ENCODE measurements at places on chromosomes 11 and 22.

- no peak for DNase-seq
Observed at GRCh38 chr22:24736526-24737053, 37.9 kb downstream of the PIWIL3 start.

DNA sequence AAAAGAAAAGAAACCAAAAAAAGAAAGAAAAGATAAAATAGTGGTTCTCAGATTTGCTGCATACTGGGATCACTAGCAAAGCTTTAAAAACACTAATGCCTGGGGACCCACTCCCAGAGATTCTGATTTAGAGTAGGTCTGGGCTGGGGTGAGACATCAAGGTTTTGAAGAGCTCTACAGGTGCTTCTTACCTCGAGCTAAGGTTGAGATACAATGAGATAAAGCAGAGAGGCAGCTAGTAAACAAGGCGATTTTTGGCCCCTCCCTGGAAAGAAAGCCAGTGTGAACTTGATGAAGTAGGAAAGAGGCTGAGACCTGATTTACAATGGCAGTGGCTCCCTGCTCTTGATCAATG, 327.6 kb upstream of the CCDC90B start:
- no peak for DNase-seq

DNA sequence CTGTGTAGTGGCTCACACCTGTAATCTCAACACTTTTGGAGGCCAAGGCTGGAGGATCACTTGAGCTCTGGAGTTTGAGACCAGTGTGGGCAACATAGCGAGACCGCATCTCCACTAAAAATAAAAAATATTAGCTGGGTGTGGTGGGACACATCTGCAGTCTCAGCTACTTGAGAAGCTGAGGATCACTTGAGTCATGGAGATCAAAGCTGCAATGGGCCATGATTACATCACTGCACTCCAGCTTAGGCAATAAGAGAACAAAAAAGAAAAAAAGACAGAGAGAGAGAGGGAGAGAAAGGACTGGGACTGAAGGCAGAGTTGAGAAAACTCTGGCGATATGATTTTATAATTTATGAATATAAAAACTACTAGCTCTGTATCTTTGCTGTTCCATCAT, 473.1 kb downstream of the LRRC4C start:
- DNase-seq, result no peak

GRCh38 chr11:19577976-19578619, 134.5 kb upstream of the NAV2 start:
- no peak for DNase-seq

DNA sequence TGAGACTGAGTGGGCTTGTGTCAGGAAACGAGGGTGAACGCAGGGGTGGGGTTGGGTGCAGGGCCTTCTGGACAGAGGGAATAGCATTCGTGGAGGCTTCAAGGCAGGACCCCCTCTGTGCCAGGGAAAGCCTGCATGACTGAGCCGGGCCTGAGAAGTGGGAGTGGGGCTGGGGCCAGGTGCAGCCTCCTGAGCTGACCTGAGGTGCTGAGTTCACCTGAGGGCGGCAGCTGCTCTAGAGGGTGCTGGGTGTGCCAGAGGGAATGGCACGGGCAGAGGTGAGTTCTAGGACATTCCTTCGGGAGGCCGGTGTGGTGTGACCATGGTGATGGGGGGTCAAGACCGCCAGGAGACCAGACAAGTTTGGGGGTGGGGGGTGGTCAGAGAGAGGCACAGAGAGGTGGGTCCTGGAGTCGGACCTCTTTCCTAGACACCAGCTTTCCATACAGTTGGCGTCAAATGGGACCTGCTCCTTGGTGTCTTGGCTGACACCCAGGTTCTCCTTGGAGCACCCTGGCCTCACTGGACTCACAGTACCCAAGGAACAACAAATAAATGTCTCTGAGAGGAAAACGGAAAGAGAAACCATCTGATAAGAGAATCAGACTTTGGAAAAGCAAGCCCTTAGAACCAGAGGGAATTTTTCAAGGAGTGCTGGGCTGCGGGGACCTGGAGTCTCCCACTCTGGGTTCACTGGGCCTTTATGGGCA, 7.7 kb downstream of the MPPED1 start:
- no peak for DNase-seq

- no peak for DNase-seq
Observed at GRCh38 chr11:93392867-93393266, 62.3 kb downstream of the DEUP1 start.

- DNase-seq, result no peak
Observed at GRCh38 chr22:27748751-27749191, 52.8 kb downstream of the MN1 start.

DNA sequence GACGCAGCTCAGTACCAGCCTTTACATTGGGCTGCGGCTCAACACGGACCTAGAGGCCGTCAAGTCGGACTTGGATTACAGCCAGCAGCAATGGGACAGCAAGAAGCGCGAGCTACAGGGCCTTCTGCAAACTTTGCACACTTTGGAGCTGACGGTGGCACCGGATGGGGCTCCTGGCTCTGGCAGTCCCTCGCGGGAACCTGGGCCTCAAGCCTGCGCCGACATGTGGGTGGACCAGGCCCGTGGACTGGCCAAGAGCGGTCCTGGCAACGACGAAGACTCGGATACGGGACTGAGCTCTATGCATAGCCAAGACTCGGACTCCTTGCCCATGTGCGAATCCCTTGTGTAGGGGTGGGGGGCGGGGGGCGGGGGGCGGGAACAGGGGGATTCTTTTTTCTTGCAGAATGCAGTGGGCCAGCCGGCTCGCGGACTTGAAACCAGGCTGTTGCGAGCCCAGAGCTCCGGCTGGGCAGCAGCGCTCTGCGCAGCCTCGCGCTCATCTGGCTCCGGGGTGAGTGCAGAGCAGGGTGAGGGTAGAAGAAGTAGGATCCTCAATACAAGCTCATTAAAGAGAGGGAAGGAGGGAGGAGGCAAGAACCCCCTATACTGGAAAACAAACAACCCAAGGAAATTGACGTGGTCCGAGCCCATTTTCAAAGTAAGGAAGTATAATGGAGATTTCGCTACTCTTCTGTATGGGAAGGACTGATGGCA, 1.8 kb downstream of the RASSF10 start:
- no peak for DNase-seq

GRCh38 chr22:22728382-22728781, 84.0 kb downstream of the GGTLC2 start:
- DNase-seq, result no peak

GRCh38 chr11:35389897-35390465, 29.4 kb downstream of the SLC1A2 start:
- no peak for DNase-seq

DNA sequence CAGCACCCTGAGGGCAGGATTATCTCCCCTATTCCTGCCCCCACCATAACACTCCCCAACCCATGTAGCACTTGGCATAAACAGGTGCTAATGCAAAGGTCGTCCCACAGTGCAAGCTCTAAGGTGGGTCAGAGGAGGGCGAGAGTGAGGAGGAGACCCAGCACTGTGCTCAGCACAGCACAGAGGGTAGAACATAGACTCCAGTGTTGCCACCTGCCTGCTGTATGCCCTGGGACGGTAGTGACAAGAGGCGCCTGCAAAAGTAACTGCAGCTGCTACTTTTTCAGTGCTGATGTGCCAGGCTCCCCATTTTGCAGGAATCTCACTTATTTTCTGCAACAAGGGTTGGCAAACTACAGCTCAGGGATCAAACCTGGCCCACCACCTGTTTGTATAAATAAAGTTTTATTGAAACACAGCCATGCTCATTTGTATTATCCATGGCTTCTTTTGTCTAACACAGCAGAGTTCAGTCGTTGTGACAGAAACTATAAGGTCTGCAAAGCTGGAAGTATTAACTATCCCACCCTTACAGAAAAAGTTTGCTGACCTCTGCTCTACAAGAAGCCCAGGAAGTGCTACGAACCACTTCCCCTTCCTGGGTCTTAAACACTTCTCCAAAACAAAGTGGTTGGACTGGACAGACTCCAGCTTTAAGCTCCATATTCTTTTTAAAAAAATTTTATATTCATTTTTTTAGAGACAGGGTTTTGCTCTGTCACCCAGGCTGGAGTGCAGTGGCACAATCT, 16.9 kb upstream of the CDC42BPG start:
- DNase-seq, result no peak

GRCh38 chr22:37848587-37849088, 581 bp upstream of the EIF3L start:
- DNase-seq, result no peak

- no peak for DNase-seq
Observed at GRCh38 chr22:34783436-34783835, 282.5 kb upstream of the ISX start.

DNA sequence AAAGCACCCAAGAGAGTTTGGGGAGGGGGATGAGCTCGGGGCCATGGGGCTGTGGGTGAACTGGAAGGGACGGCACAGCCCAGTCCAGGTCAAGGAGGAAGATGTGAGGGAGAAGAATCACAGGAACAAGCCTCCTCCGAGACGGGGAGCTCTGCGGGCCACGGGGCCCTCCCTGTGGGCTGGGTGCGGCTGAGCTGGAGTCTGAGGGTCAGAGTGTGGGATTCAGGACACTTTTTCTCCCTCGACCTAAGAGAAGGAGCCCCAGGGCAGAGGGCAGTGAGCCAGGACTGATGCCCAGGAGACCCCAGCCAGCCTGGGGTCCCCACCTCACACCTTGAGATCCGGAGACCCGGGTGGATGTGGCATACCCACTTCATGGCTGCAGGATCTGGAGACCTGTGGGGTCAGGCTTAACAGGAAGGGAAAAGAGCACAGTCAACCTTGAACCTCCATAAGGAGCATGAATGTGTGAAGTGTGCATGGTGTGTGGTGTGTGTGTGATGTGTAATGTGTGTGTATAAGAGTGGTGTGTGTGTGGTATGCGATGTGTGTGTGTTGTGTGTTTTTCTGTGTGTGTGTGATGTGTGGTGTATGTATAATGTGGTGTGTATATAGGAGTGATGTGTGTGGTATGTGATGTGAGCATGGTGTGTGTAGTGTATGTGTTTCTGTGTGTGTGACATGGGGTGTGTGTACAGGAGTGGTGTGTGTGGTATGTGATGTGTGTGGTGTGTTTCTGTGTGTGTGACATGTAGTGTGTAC, 504.6 kb downstream of the BRD1 start:
- no peak for DNase-seq

DNA sequence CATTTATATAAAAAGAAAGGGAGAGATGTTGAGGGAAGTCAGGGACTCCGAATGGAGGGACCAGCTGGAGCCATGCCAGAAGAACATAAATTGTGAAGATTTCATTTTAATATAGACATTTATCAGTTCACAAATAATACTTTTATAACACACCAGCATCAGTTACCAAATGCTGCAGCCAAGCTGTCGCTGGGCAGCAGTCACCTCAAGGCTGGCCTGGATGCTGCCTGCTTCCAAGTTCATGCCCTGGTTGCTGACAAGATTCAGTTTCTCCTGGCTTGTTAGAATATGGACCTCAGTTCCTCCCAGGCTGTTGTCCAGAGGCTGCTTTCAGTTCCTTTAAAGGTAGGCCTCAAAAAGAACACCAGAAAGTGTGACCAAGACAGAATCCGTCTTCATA, 30.8 kb upstream of the ALDH3B2 start:
- DNase-seq, result no peak

DNA sequence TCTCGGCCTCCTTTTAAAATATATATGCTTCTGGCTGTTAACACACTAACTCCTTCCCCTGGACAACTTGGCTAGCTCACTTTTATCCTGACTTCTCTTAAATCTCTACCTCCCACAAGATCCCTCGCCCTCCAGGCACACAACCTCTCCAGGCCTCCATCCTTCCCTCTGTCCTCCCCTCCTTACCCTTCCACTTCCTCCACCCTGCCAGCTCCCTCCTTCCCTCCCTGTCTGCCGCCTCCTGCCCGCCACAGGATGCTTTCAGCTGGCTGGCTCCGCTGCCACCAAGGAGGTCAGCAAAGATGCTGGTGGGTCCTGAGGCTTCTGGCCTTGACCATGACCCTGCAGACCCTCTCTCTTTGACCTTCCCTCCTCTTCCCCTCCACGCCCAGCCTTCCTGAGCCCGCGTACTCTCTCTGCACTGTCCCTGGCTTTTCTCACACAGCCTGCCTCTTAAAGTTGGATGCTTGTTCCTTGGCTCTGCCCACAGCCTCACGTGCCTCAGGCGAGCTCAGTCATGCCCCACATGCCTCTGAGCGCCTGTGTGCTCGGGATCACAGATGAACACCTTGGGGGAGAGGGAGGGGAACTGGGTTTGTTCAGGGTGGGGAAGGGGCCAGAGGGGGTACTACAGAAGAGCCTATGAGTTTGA, 6.7 kb downstream of the NFAM1 start:
- DNase-seq, result no peak

DNA sequence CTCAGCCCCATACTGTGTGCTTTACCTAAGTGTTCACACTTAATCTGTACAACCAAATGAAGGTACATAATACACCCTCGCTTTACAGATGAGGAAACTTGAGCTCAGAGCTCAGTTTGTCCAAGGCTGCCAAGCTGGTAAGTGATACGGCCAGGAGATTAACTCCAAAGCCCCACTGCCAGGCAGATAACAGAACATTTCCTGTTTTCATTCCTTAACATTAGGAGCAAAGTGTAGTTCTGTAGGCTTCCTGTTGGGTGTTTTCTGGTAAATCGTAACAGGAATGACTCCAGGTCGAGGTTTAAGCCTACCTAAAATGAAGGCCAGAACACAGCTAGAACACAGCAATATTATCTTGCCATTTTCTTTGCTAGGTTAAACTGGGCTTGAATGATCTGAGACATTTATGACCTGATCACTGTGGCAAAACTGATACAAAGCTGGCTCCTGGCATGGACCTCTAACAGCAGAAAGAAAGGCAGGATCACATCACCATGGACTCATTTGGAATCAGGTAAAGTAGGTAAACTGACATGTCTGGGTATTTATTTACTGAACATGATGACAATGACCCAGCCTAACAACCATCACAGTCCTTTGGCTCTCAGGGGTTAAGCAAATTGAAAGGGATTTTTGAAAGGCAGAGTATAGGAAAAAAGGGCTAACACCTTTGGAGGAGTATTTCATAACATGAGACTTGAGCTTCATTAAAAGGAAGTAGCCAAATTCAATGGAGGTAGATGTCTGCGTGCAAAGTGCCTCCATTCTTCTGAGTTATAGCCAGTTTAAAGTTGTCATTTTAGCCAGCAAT, 3.9 kb upstream of the NUP50 start:
- no peak for DNase-seq

GRCh38 chr11:68854273-68854958, 12.7 kb upstream of the CPT1A start:
- no peak for DNase-seq

DNA sequence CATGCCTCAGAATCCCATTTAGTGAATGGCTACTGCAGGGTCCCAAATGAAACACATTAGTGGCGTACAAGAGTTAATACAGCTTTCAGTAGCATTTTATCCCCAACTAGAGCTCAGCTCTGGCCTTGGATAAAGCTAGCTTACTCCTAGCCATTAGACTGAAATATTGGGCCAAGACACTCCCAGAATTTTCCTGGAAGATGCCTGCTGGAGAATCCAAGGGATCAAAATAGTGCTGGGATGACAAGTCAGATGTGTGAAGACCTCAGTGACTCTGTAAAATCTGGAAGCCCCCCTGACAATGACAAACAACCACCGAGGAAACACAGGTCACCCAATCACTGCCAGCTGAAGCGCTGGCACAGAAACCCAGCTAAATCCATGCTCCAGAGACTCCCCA, 303.1 kb upstream of the SORL1-AS1 start:
- DNase-seq, result no peak

DNA sequence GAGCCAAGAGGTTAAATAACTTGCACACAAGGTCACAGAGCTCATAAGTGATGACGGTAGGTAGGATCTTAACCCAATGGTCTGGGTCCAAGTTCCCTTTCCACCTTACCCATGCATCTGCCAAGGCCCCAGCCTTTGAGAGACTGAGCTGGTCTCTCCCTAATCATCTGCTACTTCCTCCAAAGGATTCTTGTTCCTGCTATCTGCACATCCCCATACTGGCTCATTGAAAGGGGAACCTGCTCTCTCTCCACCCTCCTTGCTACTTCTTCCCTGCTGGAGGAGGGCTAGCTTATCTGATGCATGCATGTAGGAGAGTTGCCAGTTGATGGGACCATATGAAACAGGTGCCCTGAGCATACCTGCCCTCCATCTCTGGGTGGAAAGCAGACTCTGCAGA, 47.7 kb downstream of the COMMD9 start:
- DNase-seq, result no peak
